ENCODE measurements at places on chromosomes 16 and 17.

- peak; percentile 23 for DNase-seq
Measured at GRCh38 chr16:11004973-11005610, 60.7 kb downstream of the CLEC16A start.

DNA sequence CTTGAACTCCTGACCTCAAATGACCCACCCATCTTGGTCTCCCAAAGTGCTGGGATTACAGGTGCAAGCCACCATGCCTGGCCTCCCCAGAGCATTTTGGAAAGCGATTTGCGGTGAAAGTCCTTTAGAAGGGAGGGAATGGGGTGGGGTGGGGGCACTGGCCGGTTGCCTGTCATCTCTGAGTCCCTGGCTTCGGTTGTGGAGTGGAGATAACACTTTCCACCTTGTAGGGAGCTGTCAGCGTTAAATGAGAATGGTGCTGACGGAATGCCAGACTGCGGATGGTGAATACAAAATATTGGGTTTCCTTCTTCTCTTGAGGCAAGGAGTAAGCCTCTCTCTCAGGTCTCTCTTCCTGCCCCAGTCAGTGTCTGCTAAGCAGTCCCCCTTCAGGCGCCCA is 5.2 kb upstream of the WNT3 start:
- DNase-seq = no peak

DNA sequence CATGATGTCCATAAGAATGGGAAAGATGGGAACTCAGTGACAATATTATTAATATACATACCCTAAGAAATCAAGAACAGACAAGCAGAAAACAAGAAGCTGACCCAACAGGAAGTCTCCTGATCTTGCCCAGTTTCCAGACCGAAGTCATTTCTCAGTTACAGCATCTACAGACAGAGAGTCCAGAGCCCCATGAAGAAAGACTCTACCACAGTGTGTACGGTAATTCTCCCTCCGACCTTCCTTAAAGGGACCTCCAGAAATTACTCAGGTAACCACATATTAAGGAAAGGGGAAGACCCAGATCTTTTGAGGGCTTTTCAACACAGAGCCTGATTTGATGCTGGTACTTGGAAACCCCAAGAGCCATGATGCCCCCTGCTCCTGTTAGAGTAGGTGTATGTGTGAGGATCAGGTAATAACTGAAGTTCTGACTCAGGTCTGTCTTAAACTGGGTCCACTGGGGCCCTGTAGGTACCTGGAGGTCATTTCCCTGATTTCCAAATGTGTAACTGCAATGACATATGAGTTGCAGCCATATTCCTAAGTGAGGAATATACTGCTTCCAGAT is 132.4 kb downstream of the ABCA8 start:
- no peak for DNase-seq

- no peak for DNase-seq
Measured at GRCh38 chr17:14856176-14856575, 408.9 kb downstream of the PMP22 start.

DNA sequence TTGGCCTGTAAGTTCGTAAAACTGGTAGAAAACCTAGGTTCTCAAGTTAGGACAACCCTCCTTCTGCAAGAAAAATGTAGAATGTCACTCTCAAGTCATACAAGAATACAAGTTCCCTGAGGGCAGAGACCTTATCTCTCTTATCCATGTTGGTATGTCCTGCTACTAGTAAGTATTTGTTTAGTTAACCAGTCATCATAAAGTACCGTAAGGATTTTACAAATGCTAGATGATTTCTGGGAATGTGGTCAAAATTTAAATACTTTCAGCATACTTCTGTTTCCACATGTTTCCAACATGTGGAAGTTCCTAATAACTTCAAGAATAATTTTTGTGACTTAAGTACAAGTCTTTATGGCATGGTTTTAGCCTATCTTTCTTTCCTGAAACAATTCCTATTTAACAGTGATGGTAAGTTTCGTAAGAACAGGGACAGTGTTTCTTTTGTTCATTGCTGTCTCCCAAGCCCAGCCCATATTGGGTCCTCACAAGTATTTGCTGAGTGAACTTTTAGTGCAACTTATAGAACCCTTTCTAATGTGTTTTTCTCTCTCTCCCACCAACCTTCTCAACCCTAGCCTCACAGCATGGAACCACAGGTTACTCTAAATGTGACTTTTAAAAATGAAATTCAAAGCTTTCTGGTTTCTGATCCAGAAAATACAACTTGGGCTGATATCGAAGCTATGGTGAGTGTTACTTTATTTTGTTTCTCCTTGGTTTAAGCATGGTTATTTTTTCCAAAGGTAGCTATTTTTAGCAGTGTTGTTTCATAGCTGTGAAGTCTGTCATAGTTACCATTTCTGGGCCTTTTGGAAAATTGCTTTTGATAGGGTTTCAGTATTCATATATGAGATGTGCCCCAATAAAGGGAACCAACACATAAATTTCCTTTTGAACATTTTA is 4.5 kb downstream of the NBR1 start:
- DNase-seq = no peak

GRCh38 chr16:89319886-89320781 is 102.6 kb downstream of the ZNF778 start:
- DNase-seq = no peak

DNA sequence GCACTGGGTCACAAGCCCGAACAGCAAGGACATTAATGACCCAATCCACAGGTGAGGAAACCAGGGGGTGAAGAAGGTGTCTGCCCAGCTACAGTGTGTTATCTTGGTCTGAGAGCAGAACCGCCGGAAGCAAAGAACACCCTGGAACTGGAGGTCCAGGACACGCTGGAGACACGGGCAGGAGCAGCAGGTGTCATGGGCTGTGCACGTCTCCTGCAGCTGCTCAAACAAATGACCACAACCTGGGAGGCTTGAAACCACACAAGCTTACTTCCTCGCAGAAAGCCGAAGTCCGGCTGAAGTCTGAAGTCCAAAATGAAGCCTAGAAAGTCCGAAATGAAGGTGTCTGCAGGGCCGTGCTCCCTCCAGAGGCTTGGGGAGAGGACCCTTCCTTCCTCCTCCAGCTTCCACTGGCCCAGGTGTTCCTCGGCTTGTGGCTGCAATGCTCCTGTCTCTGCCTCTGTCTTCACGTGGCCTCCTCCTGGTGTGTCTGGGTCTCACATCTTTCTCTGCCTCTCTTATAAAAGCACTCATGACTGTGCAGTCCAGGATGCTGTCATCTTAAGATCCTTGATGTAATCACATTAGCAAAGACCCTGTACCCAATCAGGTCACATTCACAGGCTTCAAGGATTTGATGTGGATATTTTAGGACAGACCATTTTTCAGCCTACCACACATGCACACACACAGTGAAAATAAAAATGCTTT is 351.2 kb downstream of the C16orf95 start:
- no peak for DNase-seq

DNA sequence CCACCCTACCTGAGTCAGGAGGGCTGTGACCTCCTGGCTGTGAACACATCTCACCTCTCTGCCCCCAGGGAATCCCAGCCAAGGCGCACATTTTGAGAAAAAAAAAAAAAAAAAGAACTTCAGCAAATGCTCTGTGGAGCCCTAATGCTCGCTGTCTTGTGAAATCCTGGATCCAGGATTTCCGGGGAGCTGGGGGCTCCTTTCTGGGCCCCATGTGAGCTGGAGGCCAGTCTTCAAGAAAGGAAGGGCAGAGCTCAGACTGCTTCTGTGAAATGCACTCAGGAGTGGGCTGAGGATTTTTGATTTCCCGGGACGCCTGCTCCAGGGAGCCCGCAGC is 36.0 kb upstream of the EMP2 start:
- peak; percentile 32 for DNase-seq

DNA sequence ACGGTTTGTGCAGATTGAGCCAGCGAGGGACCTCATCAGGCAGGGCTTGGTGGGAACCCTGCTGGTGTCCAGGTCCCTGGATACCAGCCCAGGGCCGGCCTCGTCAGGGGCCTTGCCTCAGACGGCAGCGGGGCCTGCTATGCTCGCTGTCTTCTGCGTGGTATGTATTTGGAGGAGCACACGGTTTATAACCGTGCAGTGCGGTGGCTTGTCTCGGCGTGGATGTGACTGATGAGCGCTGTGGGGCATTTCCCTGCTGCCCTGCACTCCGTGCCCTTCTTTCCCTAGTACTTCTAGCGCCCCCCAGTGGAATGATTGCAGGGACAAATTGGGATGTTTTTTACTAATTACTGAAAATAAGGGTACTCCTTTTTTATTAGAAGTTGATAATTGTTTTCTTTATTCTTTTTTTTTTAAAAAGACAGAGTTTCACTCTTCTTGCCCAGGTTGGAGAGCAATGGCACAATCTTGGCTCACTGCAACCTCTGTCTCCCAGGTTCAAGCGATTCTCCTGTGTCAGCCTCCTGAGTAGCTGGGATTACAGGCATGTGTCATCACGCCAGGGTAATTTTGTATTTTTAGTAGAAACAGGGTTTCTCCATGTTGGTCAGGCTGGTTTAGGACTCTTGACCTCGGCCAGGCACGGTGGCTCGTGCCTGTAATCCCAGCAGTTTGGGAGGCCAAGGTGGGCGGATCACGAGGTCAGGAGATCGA is 15.3 kb downstream of the TBCD start:
- DNase-seq = no peak
